ENCODE measurements at places on chromosomes 6 and 20. TPM values are rescaled to one million over a fixed set of nuclear protein-coding genes. Genes with fewer than 3 reads are reported as not detected.

The C20orf96 gene
- total RNA-seq = 3.1 TPM

The MRPS26 gene
- 41.9 TPM for total RNA-seq

The NNAT gene
- 1.2 TPM for total RNA-seq

The TFEB gene
- 3.0 TPM for total RNA-seq

The ARID1B gene
- 41.1 TPM for total RNA-seq

The RSPH9 gene
- 1.2 TPM for total RNA-seq

The FLRT3 gene
- total RNA-seq = 5.6 TPM

The POPDC3 gene
- 23.6 TPM for total RNA-seq

The USP49 gene
- total RNA-seq = 2.9 TPM

The SAPCD1 gene
- 1.2 TPM for total RNA-seq

The HSF2 gene
- 44.5 TPM for total RNA-seq

The ECT2L gene
- not detected for total RNA-seq

The FHL5 gene
- total RNA-seq = not detected

The MYCT1 gene
- under 0.01 TPM for total RNA-seq

The RSPH4A gene
- total RNA-seq = 0.12 TPM

The IMPG1 gene
- 0.37 TPM for total RNA-seq

The TBX18 gene
- total RNA-seq = 3.2 TPM

The THBS2 gene
- 425 TPM for total RNA-seq

The HSPA1L gene
- 0.89 TPM for total RNA-seq

The ZC3H12D gene
- total RNA-seq = 0.37 TPM

The EPPIN gene
- not detected for total RNA-seq

The TLDC2 gene
- not detected for total RNA-seq

The CGA gene
- not detected for total RNA-seq

The TULP1 gene
- under 0.01 TPM for total RNA-seq

The C20orf204 gene
- 1.2 TPM for total RNA-seq

The KCNS1 gene
- 1.00 TPM for total RNA-seq

The FAM217A gene
- total RNA-seq = not detected

The CDH26 gene
- total RNA-seq = 0.12 TPM

The KCNK5 gene
- under 0.01 TPM for total RNA-seq

The IRF4 gene
- under 0.01 TPM for total RNA-seq

The NFS1 gene
- 28.0 TPM for total RNA-seq

The KCNK16 gene
- total RNA-seq = not detected

The ECI2 gene
- 223 TPM for total RNA-seq

The POFUT1 gene
- 45.1 TPM for total RNA-seq

The SYCP2L gene
- total RNA-seq = not detected

The HEY2 gene
- not detected for total RNA-seq

The PTPN1 gene
- total RNA-seq = 18.7 TPM

The RNF8 gene
- total RNA-seq = 28.2 TPM

The SIRPG gene
- not detected for total RNA-seq

The CST4 gene
- 0.22 TPM for total RNA-seq

The PAK5 gene
- total RNA-seq = not detected

The NKAIN2 gene
- total RNA-seq = not detected

The LY6G6C gene
- not detected for total RNA-seq

The RHAG gene
- not detected for total RNA-seq

The FAM83B gene
- 0.12 TPM for total RNA-seq

The LBP gene
- not detected for total RNA-seq

The PPP1R3G gene
- total RNA-seq = 2.9 TPM

The TAGAP gene
- not detected for total RNA-seq

The ZBTB2 gene
- 7.5 TPM for total RNA-seq

Measured in uterine smooth muscle cell (primary cell).